Activated naive CD4-positive, alpha-beta T cell treated with anti-CD3 and anti-CD28 coated beads, Interleukin-2, amount 50 U/mL, for 16 hours (primary cell): ENCODE measurements at places on chromosomes 3 and 15.

DNA sequence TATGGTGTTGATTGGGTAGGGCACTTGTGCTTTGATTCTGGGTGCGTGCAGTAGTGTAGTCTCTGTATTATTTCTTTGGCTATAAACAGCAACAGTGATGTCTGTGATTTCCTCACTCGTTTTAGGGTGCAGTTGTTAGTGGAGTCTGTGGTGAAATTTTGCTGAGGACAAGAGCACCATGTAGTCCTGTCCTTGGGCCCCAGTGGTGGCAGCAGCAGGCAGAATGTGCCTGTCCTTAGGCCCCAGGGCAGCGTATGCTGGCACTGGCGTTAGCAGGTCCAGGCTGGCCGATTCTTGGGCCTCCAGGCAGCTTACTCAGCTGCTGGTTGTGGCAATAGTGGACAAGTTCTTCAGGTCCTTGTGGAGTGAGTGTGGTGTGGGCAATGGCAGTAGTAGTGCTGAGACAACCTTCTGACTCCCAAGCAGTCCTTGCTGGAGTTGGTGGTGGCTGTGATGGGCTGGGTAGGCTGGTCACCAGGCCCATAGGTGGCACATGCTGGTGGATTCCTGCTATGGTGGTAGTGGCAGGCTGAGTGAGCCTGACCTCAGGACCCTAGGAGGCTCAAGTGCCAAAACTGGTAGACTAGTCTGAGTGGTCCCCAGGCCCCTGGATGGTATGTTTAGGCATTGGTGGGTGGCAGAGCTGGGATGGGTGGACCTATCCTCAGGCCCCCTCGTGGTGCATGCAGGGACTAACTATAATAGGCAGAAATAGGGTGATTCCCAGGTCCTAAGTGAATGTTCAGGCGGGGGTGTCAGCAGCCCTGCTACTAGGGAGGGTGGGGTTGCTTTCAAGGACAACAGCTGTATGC is 56.3 kb downstream of the TNFAIP8L3 start:
- no peak for DNase-seq

- no peak for DNase-seq
These were observed 15.5 kb upstream of the CHD2 start for GRCh38 chr15:92884436-92885223.

- no peak for DNase-seq
These were observed 155.1 kb upstream of the LRRFIP2 start for GRCh38 chr3:37329465-37329864.

DNA sequence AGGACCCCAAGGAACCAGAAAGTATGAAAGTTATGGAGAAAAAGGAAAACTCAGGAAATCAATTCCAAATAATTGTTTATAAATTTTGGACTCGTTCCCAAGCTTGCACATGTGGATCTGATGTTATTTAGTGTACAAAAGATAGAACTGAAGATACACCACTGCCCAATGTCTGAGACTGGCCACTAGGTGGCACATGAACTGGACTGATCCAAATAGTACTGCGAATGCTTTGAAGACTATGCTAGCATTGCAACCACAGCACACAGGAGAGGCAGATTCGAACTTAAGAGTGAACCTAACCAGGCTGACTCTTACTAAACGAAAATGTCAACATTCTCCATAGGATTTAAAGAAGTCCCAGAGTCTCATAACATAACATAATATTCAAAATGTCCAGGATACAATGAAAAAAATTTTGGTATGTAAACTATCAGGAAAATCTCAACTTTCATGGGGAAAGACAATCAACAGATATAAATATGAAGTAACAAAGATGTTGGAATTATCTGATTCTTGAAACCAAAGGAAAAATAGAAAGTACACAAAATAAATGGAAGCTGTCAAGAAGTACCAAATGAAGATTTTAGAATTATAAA is 596.7 kb downstream of the FGF12 start:
- no peak for DNase-seq

DNA sequence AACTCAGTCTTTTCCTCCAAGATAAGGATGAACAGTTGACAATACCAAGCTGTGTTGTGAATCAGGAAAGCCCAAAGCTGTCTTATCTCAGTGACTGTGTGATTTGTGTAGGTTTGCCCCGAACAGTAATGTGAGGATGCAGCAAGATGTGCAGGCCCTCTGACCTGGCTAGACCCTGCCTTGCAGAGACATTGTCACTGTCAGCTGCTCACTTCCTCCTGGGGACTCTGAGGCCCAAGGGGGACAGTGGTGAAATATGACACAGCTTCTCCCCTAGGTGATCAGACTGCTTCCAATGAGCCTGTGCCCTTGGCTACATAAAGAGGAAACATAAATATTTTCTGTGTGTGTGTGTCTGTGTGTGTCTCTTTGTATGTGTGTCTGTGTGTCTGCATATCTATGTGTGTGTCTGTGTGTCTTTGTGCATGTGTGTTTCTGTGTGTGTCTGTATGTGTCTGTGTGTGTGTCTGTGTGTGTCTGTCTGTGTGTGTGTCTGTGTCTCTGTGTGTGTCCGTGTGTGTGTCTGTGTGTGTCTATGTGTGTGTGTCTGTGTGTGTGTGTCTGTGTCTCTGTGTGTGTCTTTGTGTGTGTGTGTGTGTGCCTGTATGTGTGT is 21.7 kb downstream of the LRRK1 start:
- no peak for DNase-seq

DNA sequence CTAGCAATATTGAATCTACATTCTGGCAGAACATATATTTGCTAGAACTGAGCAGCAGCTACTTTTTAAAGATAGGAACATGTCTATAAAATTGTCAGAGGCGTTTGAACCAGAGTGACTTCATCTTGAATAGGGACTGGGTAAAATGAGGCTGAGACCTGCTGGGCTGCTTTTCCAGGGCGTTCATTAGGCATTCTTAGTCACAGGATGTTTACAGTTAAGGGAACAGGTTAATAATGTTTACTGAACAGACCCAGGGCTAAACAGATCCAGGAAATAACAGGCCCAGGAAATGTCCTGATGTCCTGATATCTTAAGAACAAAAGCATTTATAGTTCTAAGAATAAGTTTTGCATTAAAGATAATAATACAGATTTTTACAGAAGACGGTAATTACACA is 34.5 kb upstream of the B3GALNT1 start:
- no peak for DNase-seq

GRCh38 chr15:42675021-42675420 is 61.9 kb downstream of the CDAN1 start:
- no peak for DNase-seq

DNA sequence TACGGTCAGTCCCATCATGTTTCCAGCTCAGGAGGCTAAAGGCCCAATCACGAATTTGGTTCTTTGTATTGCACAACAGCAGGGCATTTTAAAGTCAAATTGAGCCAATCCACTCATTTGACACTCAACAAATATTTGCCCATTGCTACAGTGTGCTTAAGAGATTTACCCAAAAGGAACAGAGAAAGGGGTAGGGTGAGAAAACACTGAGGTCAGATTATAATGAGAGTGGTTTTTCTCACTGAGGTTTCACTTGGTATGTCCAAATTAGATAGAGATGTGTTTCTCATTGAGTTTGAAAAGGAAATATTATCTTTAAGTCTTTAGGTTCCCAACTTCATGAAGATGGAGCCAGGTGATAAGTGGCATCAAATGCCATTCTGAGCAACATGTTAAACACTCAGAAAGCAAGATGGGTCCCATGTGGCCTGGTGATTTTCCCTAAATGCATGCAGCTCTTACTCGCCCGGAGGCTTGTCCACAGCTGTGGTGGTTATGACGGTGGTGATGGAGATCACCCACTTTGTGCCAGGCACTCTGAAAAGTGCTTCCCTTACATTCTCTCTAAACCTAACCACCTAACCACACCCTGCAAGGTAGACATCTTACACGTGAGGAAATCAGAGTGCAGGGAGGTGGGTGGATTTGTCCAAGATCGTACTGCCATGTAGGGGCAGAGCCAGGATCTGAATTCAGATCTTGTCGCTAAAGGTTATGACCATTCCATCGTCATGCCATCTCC is 31.2 kb upstream of the USP3 start:
- DNase-seq, result no peak

- no peak for DNase-seq
These were observed 770.2 kb upstream of the ALCAM start for GRCh38 chr3:104596551-104596950.

GRCh38 chr3:73766599-73767381 is 142.0 kb upstream of the PDZRN3 start:
- DNase-seq, result no peak

DNA sequence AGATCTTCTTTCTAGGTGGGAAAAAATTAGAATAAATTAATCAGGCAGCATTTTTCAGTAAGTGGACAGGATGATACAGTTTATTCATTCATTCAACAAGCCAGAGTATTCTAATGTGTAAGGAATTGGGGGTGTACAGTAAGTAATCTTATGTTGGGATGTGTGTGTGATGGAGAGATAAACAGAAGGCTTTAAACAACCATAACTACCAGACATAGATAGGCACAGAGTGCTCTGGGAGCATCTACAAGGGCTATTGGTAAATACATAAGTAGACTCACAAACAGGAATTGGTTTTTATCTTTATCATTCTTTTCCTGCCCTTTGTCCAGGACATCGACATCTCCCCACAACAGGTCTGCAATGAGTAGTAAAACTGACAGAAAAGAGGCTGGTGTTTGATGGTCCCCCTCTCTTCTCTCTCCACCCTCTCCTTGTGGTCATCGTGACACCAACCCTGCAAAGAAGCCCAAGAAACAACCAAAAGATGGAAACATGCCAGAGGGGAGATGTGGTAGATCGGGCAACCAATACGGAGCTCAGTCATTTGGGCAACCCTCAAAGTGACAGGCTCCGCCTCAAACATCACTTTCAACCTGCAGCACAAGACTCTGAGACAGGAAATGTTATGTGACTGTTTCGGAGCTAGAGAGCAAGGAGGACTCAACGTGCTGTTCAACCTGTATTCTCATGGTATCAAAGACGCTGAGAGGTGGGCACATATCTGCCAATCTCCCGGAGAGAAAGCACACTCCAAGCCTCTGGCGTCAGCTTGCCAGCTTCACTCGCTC is 28.7 kb upstream of the B3GNT5 start:
- DNase-seq, result peak; percentile 34

GRCh38 chr3:136624894-136625815 is 127.0 kb downstream of the STAG1 start:
- no peak for DNase-seq

GRCh38 chr3:162780313-162780712 is 1283.7 kb downstream of the OTOL1 start:
- DNase-seq, result no peak

DNA sequence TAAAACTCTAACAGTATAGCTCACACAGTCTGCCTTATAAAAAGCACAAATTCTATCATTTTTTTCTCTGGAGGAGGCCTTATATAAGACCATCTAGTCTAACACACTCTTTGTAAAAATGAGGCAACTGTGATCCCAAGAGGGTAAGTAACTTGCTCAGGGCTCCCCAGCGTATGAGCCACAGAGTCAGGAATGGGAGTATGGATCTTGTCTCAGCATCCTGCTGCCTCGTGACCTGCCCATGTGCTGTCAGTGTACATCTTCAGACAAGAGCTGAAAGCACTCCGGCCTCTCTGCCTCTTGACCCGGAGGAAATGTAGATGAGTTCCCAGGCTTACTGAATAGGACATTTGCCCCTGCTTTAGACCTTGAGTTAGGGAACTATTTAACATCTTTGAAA is 28.4 kb upstream of the MEF2A start:
- DNase-seq, result no peak

GRCh38 chr15:67300266-67301025 is 45.9 kb downstream of the IQCH start:
- DNase-seq, result no peak

- DNase-seq, result no peak
These were observed 66.3 kb downstream of the SQOR start for GRCh38 chr15:45701108-45701507.

- DNase-seq, result peak; percentile 49
These were observed at the start of gene ADPRH for GRCh38 chr3:119579366-119580066. Gene ADPRH, plus strand, starts transcription at chr3:119579492. Its CDS starts 2,678 bp downstream, at chr3:119582170.

DNA sequence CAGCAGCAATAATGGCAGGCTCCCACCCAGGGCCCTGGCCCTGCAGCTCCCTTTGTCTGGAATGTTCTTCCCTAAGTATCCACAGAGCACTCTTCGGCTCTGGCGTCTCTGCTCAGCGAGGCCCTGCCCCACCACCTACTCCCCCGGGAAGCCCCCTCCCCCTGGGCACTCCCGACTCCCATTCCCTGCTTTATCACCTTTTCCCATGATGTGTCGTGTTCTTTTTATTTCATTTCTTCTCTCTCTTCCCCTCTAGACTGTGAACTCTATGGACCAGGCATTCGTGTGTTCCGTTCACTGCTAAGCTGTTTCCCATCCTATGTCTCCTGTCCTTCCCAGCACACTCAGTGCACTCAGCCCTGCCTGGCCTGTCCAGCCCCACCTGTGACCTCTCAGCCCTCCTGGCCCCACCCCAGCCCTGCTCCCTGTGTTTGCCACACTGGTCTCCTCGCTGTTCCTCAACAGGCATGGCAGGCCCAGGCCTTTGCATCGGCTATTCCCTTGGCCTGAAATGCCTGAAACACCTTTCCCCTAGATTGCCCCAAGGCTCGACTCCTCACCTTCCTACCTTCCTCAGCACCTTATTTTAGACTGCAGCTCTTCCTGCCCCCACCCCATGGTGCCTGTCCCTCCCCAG is 107.4 kb downstream of the TPRA1 start:
- DNase-seq, result no peak

DNA sequence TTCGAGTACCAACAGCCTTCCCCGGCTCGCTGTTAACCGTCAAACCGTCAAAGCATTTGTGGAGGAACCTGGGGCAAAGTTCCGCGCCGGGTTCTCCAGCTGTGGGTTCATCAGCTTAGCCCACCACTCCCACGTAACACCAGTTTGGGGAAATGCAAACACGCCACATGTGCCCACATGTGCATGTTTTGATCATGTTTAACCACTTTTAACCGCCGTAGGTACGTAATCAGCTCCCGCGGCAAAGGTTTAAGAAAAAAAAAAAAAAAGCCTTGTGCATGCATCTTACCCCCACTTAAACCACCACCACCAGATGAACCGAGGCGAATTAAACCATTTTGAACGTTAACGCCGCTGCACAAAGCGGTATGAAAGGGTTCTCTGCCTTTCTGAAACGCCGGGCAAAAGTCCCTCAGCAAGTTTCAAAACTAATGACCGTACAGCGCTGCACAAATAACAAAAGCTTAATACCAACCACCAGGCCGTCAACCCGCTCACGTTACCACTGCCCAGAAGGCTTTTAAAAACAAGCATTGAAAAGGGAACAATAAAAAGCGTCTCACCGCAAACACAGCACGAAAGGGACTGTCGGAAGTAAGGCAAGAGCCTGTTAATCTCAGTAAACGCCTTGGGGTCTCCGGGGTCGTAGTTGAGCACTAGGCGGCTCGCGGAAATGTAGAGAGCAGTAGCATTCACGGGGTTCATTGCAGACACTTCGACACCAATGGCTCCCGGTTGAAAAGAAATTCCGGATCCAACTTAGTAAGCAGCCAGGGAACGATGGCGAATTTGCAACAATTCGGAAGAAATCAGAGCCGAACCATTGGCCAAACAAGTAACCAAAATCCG is 1.5 kb downstream of the MSL2 start:
- DNase-seq, result peak; percentile 63
